ENCODE measurements at places on chromosomes 12 and 14.

GRCh38 chr12:94500831-94501567, 41.3 kb upstream of the CEP83 start:
- no peak for DNase-seq

DNA sequence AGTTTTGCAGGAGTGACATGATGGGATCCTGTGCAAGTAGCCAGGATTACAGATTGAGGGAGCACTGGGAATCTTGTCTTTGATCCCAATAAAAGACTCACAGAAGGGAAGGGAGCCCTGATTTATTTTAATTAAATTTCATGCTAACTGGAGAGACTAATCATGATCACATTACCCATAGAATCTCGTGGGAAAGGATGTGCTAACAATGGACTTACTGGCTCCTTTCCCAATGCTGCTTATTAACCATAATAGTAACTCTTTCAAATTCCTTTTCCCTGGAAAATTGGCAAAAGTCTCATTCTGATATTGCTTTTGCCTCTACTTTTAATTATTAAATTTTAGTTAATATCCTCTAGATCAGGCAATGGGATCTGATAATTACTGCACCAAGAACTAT, 174.8 kb upstream of the AVPR1A start:
- no peak for DNase-seq

GRCh38 chr12:121297435-121297991, 1.0 kb upstream of the CAMKK2 start:
- peak; percentile 55 for DNase-seq

GRCh38 chr14:93036652-93037345, 78.9 kb downstream of the ITPK1 start:
- no peak for DNase-seq

DNA sequence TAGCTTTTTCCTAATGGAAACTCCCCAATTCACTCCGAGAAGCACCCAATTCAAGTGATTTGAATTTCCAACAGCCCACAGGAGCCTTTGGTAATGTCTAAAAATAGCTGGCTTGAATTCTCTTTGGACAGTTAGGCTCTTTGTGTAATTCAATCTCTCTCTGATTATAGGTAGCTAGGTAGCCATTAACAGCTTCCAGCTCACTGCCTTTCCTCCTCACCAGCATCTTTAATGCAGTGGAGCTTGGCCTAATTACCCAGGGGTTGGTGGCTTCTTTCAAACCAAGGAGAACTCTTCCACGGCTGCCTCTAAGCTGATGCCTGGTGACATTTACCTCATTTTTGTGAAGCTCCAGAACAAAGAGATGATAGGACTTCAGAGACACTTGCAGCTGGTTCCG, 86.4 kb downstream of the WSCD2 start:
- DNase-seq, result no peak
